CD8-positive, alpha-beta T cell (primary cell): ENCODE measurements at places on chromosomes 16 and 17.

DNA sequence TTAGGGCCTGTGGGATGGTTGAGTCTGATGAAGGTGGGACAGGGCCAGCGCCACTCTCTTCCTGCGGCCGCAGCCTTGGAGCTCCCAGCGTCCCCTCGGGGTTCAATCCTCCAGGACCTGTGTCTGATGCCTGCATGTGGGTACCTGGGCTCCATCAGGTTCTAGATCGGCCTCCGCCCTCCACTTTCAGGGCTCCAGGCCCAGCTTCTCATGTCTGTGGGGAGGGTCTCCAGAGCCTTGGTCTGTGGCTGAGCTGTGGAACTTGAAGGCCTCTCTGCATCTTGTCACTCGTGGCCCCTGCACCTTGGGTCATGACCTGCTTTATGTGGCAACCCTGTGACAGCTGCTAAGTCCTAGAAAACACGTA, 89.8 kb upstream of the ZNF750 start:
- no peak for DNase-seq

DNA sequence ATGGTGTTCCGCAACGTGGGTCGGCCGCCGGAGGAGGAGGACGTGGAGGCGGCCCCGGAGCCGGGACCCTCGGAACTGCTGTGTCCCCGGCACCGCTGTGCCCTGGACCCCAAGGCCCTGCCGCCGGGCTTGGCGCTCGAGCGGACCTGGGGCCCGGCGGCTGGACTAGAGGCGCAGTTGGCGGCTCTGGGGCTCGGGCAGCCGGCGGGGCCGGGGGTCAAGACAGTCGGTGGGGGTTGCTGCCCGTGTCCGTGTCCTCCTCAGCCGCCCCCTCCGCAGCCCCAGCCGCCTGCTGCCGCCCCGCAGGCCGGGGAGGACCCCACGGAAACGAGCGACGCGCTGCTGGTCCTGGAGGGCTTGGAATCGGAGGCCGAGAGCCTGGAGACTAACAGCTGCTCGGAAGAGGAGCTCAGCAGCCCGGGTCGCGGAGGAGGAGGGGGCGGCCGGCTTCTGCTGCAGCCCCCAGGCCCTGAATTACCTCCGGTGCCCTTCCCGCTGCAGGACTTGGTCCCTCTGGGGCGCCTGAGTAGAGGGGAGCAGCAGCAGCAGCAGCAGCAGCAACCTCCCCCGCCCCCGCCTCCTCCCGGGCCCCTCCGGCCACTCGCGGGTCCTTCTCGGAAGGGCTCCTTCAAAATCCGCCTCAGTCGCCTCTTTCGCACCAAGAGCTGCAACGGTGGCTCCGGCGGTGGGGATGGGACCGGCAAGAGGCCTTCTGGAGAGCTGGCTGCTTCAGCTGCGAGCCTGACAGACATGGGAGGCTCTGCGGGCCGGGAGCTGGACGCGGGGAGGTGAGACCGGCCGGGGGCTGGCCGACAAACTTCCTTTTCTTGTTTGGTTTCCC, 821 bp downstream of the SOCS7 start:
- DNase-seq: no peak

- no peak for DNase-seq
These were observed 95.5 kb downstream of the CCT6B start for GRCh38 chr17:34865716-34866115.

DNA sequence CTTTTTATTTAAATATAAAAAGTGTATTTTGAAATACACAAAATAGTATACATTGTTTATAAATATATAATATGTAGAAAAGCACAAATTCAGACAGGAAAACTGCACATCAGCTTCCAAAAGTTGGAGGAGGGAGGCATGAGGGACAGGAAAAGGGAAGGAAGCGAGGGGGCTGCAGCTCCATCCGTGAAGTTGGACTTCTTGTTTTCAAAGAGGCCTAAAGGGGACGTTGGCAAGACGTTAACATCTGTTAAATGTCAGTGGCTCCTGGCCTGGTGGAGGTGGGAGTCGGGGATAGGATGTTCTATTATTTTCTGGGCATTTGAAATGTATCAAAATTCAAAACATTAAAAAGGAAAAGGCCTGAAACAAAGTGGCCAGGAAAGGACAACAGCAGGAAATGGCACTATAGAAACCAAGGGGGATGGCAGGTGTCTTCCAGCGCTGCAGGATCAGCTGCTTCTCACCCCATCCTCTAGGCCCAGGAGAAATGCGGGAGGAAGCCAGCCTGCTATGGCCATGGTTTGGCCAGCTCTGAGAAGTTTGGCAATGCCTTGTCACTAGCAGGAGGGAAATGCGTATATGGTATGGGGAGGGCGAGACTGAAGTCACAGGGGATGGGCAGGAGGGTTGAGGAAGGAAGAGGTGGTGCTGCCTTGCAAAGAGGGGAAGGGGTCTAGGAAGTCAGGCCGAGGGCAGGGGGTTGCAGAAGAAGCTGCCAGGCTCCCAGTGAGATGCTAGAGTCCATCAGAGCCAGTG, 6.4 kb downstream of the CMTM2 start:
- no peak for DNase-seq

- DNase-seq: no peak
These were observed 66.1 kb upstream of the NLK start for GRCh38 chr17:27976331-27976730.

- no peak for DNase-seq
These were observed 1.2 kb upstream of the CBLN1 start for GRCh38 chr16:49282690-49283375.

- peak; percentile 80 for DNase-seq
These were observed 291.6 kb upstream of the TNRC6C start for GRCh38 chr17:77666881-77667395.

GRCh38 chr16:54540525-54541180, 254.1 kb upstream of the IRX3 start:
- no peak for DNase-seq

GRCh38 chr16:30340621-30341020, 14.5 kb downstream of the CD2BP2 start:
- DNase-seq: no peak

GRCh38 chr17:75207760-75208159, 2.3 kb downstream of the NUP85 start:
- DNase-seq: no peak

- DNase-seq: peak; percentile 49
These were observed 12.9 kb downstream of the P2RX5 start for GRCh38 chr17:3683054-3683511.

DNA sequence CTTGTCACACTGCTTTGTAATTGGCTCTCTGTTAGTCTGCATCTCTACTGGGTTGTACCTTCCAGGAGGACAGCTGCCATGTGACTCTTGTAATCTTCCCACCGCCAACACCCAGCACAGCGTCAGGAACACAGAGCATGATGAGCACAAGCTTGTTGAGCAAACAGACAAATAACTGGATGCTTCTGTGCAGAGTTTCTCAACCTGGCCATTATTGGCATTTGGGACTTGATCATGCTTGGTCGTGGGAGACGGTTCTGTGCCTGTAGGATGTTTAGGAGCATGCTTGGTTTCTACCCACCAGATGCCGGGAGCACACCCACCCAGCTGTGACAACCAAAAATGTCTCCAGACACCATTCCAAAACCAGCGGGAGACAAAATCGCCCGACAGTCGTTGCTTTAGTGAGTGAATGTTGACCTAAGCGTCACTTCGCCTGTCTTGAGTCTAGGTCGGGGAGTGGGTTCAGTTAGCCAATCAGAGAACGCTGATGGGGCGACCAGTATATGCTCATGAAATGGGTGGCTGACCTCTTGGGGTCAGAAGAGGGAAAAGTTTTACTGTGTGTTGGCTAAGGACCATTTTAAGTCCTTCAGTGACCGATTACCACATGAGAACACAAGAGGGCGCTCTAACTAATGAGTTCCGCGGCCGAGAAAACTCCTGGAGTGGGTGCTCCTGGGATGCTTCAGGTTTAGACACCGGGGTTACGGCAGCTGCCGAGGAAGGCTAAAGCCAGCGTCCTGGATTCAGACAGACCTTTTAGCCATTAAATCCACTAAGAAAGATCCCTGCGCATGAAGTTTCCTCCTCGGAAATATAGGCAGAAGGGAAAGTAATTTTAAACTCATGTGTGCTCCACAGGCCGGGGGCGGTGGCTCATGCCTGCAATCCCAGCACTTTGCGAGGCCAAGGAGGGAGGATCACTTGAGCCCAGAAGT, 57.8 kb upstream of the TEX2 start:
- peak; percentile 56 for DNase-seq

- DNase-seq: no peak
These were observed 46.6 kb upstream of the CMIP start for GRCh38 chr16:81397879-81398520.

GRCh38 chr16:66487580-66488275, 60.6 kb downstream of the BEAN1 start:
- no peak for DNase-seq

GRCh38 chr16:67395458-67396158, 2.3 kb upstream of the TPPP3 start:
- DNase-seq: no peak
